T-helper 22 cell (primary cell): ENCODE measurements at places on chromosomes 12 and 14.

GRCh38 chr12:89326239-89327040, 25.9 kb downstream of the DUSP6 start:
- DNase-seq = no peak

- DNase-seq = no peak
Observed at GRCh38 chr12:56954057-56954957, 3.1 kb downstream of the RDH16 start.

DNA sequence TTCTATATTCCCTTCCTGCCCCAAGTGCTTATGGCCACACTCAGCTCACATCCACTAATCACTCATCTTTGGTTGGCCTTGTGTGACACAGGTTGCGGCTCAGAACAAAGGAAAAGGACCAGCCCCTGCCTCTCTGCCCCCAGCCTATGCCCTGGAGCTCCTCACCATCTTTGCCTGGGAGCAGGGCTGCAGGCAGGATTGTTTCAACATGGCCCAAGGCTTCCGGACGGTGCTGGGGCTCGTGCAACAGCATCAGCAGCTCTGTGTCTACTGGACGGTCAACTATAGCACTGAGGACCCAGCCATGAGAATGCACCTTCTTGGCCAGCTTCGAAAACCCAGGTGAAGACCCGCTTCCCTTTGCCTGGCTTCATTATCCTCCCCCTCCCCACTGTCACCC, 15.8 kb upstream of the OAS2 start:
- DNase-seq = no peak

DNA sequence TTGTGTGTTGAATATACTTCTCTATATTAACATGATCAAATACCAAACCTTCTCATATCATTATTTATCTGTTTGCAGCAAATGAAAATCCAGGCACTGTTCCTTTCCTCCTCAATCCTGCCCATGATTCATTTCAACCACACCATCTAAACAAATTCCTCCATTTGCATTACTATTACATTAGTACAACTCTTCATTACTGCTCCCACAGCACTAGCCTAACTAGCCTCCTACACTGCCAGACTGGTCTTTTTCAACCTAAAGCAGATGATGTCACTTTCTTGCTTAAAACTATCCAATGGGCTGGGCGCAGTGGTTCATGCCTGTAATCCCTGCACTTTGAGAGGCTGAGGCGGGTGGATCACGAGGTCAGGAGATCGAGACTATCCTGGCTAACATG, 117.3 kb upstream of the MYF6 start:
- no peak for DNase-seq

DNA sequence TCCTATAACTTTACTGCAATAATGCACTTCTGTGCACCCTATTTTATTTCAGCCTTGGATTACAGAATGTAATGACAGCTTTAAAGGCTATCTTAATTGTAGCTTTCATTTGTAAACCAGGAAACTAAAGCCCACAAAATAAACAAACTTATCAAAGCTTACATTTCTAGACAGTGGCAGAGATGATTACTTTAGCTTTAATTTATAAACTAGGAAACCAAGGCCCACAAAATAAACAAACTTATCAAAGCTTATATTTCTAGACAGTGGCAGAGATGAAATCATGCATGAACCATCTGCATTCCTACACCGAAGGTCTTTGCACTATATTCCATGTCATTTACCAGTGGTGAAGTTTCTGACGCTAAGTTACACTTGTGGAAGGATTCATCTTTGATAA, 74.4 kb downstream of the PRKD1 start:
- no peak for DNase-seq

GRCh38 chr12:56880125-56880992, 53.8 kb downstream of the SDR9C7 start:
- no peak for DNase-seq
